ENCODE measurements at places on chromosomes 1 and 21.
A peak's percentile ranks its signal among the peaks of the same experiment; 100 is the strongest.

GRCh38 chr1:154198756-154199562, 7.1 kb upstream of the TPM3 start:
- DNase-seq = peak; percentile 64

DNA sequence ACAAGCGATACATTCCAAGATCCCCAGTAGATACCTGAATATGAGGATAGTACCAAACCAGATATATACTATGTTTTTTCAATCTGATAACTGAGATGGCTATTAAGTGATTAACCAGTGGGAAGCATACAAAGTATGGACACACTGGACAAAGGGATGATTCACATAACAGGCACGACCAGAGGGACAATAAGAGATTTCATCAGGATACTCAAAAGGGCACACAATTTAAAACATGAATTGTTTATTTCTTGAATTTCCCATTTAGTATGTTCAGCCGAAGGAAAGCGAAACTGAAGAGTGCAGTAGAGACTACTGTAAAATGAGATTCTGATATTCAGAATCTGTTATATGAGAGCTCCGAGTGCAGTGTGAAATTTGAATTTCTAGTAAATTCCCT, 10.6 kb downstream of the ZZZ3 start:
- no peak for DNase-seq

DNA sequence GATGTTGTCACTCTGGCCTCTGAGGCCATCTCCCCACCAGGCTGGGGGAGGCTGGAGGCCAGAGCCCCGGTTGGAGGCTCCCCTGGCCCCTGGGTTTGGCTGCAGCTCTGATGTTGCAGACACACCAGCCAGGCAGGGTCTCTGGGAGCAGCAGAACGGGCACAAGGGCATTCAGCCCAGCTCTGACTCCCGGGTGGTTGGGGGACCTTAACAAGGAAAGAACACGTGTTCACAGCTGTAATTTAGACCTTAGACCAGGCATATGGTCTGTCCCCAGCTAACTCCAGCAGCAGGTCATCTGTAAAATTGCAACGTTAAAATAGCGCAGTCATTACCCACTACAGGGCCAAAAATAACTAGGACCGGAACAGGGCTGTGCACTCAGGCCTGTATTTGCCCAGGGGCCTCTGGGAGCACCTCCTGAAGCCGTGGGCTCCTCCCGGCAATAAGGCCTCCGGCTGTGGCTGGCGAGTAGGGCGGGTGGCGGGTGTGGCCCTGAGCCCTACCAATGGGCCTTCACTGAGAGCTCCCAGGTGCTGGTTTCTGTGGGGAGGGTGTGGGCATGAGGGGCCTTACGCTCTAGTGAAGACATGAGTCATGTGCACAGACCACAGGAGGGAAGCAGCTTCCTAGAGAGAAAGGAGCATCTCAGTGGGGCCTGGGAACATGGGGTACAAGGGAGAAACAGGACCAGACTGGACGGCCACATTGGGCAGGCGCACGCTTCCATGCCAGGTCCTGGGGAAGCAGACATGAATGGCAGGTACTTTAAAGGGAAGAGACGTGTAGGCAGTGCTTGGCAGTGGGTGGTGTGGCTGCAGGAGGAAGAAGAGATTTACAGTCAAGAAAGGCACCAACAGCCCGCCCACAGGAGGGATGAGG, 6.1 kb downstream of the LDLRAP1 start:
- no peak for DNase-seq

- DNase-seq = no peak
Observed at GRCh38 chr1:243315893-243316292, 60.1 kb downstream of the SDCCAG8 start.

DNA sequence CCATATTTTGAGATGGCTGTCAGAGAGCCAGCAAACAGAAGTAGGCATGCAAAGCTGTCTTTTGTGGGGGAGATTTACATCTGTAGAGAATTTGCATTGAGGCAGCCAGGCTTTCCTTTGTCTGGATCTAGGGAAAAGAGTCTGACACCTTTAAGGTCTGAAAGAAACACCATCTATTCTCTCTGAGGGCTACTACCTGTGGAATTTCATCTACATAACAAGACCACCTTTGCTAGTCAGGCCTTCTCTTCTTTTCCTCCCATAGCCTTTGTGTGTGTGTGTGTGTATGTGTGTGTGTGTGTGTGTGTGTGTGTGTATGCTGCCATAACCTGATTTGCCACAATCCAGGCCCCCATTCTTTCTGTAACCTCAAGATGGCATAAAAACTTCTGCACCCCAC, 28.4 kb upstream of the DMRTB1 start:
- no peak for DNase-seq

GRCh38 chr1:109643385-109644230, 12.3 kb upstream of the GSTM4 start:
- DNase-seq = peak; percentile 90

DNA sequence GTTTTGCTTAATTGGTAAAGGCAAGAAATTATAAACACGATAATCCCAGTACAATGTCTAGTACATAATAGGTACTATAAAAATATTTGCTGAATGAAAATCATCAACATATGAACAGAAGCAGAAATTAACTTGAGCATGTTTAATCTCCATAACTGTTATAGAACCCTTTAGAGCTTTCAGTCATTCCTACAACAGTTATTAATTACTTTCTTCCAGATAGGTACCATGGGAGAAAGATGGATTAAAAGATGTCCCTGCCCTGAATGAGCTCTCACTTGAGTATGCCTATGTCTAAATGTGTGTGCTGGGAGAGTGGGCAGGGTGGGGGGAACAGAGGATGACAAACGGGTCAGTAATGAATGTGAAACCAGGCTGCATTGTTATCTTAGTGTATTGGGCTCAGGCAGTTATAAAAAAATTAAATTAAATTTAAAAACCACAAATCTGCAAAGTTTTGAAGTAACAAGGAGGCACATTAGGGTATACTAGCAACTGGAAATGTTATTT, 2.4 kb downstream of the EPS15 start:
- DNase-seq = no peak

DNA sequence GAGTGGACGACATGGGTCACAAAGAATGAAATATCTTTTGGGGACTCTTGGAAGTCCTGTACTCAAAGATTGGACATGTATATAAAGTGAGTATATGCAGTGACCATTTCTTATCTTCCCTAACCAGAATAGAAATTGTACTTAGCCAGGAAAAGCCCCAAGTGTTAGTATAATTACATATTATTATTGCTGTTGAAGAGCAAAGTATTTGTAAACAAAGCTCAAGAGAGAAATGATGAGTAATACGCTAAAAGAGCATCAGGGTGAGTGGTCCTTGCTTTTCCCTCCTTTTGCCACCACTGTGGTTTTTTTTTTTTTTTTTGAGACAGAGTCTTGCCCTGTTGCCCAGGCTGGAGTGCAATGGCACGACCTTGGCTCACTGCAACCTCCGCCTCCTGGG, 6.4 kb upstream of the CGN start:
- DNase-seq = no peak

DNA sequence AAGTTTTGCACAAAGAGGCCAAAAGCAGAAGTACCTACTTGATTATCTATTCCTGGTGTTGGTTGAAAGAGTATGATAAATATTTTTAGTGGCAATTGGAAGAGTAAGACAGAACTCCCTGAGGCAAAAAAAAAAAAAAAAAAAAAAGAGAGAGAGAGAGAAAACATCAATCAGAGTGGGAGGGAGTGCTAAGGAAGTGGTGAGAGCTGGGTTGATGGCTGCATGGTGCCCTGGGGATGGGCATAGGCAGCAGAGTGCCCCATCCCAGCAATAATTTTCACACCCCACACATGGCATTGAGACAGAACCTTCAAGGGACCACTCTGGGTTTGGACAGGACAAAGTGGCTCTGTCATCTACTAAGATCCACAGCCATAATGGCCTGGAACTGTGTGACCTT, 59.4 kb upstream of the FAM20B start:
- DNase-seq = no peak

DNA sequence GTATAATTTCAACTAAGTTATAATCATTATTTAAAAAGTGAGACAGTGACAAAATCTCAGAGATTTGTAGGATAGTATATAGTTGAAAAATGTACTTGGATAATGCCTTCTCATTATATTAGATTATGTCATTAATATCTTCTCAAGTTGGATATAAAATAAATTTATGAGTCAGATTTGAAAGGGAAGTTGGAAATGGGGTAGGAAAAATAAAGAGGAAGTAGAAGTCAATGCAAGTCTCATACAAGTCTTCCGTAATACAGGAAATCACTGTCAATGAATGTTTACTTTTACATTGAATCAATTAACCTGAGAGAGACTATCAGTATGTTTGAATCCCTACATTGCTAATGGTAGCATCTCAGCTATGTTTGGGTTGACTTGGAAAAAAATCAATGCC, 16.2 kb upstream of the RNPC3 start:
- DNase-seq = no peak

DNA sequence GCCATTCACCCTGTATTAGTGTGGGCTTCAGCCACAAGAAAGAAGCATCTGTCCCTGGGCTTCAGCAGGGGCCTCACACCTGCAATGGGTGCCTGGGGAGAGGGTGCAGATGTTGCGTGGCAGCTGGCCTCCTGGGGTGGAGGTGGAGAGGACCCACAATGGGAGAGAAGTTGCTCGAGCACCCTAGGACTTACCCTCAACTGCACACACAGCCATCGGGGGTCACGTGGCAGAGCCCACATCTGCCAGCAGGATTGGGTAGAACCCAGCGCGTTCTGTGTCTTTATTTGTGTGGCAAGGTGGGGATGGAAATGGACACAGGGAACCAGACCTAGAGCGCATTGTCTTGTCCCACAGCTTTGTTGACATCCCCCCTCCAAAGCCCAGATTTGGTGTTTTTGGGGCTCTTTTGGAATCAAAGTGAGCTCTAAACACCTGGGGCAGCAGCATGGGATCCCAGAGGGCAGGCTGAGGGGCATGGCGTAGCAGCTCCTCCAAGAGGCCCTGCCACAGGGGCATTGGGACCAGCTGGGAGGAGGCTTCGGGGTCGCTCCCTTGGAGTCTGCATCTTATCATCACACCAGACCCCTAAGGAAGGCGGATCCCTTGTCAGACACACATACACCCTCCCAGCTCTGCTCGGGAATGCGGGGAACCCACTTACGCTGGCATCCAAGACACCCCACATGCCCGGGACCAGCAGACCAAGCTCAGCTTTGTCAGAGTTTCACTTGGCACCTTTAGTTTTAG, 5.1 kb downstream of the ABCG1 start:
- DNase-seq = no peak

DNA sequence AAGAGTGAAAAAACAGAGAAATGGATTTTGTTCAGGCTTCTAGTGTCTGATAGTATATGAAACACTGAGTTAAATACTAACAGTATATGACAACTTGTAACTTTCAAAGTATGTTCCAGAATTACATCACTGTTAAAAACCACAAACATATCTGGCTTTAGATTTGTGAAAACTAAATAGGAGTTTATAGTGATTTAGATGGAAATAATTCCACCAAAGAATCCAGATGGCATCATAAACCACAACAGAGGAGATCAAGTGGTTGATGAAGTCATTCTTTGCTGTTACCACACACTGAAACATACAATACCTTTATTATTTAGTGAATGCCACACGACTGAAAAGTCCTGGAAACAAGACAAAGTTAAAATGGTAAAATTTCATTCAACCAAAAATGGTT, 37.2 kb downstream of the ALG14 start:
- DNase-seq = no peak

DNA sequence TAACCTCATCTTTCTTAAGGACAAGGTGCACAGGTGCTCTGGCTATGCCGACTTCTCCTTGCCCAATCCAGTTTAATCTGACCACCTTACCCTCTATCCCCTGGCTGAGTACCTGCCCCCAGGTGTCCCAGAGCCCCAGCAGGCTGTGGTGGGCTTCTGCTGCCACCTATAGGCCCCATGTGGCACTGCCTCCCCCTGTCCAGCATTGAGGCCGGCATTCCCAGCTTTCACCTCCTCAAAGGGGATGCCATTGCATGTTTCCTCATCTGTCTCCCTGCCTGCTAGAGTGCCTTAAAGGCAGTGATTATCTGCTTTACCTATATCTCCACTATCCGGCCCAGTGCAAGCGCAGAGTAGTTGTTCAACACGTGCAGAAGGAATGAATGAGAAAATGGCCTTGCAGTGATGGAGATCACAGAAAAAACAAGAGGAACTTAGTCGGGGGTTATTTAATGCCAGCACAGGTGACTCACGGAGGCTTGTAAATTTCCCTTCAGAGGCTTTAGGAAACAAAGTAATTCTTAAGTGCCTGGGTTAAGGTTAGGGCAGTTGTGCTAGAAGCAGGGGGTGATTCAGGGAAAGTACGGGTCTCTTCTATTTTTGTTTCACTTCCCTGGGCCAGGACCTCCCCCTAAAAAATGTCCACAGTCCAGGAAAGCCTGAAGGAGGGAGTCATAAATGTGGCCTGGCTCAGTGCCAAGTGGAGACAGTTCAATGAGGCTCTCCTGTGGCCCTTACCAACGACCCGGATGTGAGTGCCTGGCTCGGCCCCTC, 131.8 kb upstream of the NGF start:
- DNase-seq = peak; percentile 86

- DNase-seq = no peak
Observed at GRCh38 chr1:204139088-204139487, 12.8 kb downstream of the ETNK2 start.

- DNase-seq = peak; percentile 97
Observed at GRCh38 chr1:169102567-169102966, 3.9 kb upstream of the ATP1B1 start.

GRCh38 chr21:41955516-41955915, 1.7 kb upstream of the C2CD2 start:
- no peak for DNase-seq

DNA sequence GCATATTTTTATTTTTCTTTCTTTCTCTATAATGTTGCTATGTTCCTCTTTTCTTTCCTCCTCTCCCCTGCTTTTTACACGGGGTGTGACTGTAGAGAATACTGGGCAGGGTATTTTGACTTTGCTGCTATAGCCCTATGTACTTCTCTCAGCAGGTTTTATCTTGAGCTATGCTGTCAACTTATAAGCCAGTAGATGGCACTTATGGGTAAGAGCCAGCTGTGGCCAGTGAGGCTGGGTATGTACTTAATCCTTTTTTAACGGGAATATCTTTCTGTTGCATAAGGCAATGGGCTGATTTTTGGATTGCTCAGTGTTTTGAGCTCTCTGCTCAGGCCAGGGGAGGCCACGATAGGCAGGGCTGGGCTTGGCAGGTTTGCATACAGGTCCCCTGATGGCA, 99.0 kb downstream of the KCNK2 start:
- no peak for DNase-seq

- no peak for DNase-seq
Observed at GRCh38 chr1:185467122-185467521, 150.1 kb upstream of the IVNS1ABP start.

DNA sequence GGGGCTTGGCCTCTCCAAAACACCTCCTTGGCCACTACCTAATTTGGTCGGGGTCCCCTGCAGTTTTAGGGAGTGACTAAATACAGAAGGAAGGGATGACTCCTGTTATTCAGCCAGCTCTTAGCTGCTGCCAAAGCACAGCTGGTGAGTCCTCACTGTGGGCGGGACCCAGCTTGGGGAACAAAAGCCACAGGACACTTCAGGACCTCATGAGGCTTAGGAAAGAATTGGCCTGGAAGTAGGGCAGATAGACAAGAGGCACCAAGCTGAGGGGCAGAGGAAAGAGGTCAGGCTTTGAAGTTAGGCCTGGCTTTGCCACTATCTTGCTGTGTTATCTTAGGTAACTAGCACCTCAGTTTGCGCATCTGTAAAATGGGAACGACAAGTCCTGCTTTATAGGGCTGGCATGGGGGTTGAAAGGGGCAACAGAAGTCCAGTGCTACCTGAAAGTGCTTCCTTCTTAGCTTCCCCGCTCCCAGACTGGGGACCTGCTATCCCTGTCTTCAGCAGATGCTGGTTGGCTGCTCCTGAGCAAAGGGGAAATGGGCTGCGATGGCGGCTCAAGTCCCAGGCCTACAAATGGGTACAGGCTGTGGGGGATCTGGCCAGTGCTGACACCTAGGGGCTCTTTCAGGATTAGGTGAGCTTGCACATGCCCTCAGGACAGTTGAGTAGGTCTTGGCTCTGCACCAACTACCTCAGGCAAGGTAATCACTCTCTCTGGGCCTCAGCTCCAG, 15.7 kb downstream of the IFI6 start:
- DNase-seq = no peak
